COLO829 (cell line): ENCODE measurements at places on chromosomes 5 and 9.

- DNase-seq = no peak
Observed at GRCh38 chr5:61322738-61323725, 9.0 kb upstream of the ZSWIM6 start.

GRCh38 chr9:132487351-132487791 is 77.4 kb downstream of the CFAP77 start:
- DNase-seq = no peak

DNA sequence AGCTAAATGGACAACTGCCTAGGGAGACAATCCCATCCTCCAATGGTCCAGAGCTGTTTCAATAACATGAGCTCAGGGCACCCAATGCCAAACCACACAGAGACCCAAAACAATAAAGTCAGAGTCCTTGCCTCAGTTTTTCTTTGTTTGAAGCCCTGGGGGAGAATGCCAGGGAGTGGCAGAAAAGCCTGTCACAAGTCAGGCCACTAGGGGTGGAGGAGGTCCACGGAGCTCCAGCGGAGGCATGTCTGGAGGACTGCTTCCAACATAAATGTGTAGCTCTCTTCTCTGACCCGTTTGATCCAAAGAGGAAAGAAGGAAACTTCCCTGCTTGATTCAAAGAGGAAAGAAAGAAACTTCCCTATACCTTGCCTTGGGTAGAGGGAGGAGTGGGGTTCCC is 175.3 kb downstream of the HSPA4 start:
- DNase-seq = no peak

DNA sequence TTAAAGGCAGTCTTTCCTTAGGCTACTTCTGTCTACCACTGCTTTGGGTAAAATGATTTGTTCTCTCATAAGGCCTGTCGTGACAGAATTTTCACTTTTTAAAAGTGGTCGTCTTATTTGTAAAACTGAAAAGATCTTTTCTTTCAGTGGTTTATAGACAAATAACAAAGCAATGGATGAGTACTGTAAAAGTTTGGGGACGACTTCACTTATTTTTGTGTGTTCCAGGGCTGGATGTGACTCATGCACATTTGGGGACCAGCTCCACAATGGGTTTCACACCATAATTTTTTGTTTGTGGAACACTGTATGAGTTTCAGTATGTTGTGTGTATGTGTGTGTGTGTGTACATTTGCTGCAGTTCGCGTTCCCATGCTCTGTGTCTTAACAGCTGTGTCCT is 53.6 kb downstream of the ARHGAP26 start:
- DNase-seq = no peak

- no peak for DNase-seq
Observed at GRCh38 chr5:83313436-83313835, 158.1 kb upstream of the VCAN start.

DNA sequence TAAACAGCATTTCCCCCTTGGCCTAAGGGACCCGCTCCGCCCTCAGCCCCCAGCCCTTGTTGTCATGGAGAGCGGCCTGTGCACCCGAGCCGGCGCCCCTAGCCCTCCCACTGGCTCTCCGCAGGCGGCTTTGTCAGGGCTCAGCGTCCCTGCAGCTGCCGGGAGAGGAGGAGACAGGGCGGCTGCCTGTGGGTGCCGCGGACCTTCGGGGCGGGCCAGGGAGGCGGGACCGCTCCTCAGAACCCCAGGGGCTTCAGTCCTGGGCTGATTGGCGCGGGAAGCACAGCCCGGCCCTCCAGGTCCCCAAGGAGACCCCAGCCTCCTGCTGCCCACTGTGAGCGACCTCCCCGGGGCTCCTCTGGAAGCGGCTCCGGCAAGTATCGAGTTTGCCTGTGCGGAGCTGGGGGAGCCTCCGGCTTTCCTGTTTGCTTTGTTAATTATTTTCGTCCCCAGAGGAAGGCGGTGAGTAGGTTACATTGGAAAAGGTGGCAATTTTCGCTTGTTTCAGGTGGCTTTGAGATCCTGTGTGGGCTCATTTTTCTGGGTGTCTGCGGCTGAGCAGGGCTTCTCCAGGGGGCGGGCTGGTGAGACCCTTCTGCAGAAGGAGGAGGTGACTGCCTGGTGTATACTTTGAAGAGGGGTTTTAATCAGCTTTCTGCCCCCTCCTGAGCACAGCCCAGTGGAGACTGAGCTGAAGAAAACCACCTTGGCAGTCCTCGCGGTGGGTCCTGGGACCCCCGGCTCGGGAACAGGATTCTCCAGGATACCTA is at the start of gene FGD3:
Gene FGD3 (plus strand): TSS at position 256 of the 770 bp plus-strand sequence. CDS start 28,734 bp downstream, outside the sequence.
- DNase-seq = no peak

DNA sequence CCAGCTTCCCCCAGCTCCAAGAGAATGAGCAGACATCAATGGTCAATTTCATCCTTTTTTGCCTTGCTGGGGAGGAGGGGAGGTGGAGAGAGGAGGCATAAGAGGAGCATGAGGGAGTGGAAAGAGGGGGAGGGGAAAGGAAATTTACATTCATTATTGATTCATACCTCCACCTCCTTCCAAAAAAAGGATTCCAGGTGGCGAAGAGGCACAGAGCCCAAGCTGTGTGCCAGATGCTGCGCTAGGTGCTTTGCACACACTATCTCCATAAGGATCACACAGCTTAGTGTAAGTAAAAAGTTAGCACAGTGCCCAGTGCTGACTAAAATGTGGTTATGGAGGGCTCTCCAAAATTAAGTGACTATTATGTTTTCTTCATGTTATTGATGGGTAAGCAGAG is 11.0 kb downstream of the ASTN2 start:
- DNase-seq = no peak

DNA sequence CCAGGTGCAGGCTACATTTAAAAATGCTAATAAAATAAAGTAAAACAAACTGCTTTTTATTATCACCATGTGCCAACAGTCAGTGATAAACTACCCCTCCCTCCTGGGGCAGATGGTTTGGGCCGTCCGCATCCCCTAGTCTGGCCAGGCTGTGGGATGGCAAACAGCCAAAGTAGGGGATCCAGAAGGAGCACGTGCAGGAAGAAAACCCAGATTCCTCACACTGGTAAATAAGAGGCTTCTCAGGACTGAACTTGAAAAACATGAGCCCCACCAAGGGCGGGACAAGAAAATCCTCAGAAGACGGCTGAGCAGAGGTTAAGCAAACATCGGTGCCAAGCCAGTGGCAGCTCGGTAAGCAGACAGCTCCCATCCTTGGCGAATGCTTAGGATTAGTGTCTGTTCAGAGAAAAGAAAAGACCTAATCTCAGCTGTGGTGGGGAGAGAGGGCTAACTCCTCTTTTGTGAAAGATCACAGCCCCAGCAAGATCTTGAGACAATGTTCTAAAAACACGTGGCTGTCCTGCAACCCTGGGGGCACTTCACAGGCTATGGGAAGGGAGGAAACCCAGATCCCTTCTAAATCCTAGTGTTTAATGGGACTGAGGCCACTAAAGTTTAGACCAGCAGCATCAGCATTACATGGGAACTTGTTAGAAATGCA is 46.5 kb upstream of the GDNF start:
- no peak for DNase-seq

DNA sequence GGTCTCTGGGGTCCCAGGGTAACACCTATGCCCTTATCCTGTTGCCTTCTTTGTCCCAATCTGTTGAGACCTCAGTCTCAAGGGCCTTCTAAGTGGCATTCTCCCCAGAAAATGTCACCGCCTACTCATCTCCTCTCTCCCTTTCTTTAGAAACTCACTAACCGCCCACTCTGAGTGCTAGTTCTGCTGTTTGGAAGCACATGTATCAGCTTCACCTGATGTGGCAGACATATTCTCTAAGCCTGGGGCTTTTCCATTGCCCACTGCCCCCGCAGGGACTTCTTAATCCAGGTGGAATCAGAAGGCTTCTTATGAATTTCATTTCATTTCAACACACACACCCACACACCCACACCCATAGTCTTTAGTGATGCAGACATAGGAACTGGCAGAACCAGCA is 165.1 kb downstream of the ASTN2 start:
- DNase-seq = no peak

GRCh38 chr9:126806336-126806735 is 1.5 kb downstream of the ZBTB43 start:
- no peak for DNase-seq

DNA sequence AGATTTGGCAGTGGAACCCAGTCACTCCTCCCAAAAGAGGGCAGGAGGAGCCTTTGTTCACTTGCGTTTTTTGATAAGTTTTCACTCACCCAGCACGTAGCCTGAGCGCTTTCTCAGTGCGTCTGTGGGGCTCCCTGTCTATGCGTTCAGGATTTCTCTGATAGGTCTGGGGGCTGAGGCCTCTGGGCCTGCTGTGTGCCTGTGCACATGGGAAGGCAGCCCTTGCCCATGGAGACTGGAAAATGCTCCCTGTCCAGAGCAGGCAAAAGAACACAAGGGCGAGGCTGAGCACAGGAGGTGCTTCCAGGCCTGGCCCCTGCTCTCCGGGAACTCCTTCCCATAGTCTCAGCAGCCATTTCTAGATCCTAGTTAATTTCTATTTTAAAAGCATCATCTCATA is 249.9 kb downstream of the FSTL4 start:
- DNase-seq = no peak

DNA sequence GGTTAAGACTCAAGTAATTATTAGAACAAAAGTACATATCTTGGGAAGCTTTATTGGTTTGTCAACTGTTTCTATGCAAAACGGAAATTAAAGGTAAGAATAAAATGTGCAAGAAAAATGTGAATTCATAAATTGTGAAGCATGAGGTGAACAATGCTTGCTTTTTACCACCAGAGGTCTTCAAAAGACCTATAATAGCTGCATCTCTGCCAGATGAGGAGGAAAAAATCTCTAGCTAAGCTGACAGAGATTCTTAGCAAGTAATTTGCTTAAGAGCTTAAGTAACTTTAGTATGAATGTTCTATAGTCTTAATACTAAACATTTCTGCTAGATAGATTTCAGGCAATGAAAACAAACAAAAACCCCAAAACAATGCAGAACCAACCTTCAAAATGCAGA is 54.1 kb downstream of the MRPS30 start:
- peak; percentile 25 for DNase-seq

GRCh38 chr9:92661743-92662142 is 8.2 kb downstream of the IPPK start:
- no peak for DNase-seq

DNA sequence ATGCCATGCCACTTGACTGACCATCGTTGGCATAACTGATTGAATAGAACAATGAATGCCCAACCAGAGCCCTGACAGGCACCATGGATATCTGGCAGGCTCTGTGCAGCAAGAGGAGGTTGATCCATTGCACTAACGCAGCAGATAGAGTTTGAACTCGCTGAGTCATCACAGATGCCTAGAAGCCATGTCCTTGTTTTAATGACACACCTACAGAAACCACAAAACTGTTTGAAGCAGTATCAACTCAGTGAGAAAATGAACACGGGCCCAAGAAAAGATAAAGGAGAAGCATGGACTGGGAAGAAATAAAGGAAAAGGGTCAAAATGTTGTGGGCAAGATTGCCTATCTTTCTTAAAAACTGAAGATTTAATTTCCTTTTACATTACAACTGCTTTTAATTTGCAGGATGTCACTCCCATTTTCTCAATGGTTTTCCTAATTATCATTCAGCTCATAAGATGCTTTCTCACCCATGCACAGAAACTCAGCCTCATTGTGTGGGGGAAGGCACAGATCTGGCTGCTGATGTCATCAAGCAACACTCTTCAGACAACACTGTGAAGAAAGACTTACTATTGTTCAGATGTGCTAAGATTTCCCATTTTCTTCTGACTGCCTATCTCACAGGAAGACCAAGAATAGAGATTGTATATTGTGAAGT is 129.0 kb downstream of the PIK3R1 start:
- peak; percentile 40 for DNase-seq

DNA sequence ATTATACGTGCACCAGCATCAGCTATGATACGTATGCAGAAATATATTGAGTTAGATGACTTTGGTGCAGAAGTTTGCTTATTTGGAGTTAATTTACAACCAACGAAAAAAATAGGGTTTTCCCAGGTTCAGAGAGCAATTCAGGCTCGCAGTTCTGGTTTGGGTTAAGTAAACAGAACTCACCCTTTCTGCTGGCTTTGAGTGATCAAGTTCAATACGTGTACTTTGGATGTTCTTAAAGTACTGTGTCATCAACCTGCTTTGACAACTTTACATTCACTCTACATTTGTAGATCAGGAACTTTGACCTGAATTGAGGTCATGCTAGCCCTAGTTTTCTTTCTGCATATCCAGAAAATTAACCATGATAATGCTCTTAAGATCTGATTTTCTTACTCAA is 40.7 kb downstream of the ACOT12 start:
- DNase-seq = no peak

- no peak for DNase-seq
Observed at GRCh38 chr9:96553070-96553469, 66.6 kb downstream of the CDC14B start.

- DNase-seq = no peak
Observed at GRCh38 chr9:75824816-75825568, 65.5 kb upstream of the PCSK5 start.

DNA sequence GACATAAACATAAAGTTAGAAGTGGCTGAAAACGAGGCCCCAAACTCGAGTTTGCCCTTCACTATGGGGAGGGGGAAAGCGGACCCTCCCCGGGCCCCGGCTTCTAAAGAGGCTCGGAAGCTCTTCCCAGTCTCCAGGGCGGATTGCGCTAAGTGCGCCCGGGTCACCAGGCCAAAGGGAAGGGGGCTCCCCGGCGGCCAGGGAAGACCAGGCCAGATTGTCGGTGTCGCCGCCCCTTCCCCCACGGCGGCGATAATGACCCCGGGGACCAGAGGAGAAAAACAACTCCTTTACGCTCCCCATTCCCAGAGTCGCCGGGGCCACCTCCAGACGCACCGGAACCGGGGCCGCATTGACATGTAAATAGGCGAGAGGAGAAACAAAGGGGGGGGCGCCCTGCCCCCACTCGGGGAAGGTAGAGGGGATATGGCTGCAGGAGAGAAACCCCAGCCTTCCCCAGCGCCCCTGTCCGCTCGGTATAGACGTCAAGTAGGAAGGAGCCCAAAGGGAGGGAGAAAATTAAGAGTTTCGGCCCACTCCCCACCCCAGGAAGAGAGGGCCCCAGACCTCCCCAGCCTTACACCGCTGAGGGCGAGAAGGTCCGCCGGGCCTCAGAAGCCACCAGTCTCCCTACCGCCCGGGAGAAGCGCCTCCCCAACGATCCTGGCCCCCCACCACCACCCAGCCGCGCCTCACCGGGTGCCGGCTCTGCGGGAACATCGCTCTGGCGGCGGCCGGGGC is 1.7 kb downstream of the TLE1 start:
- DNase-seq = no peak

- no peak for DNase-seq
Observed at GRCh38 chr9:110751971-110752370, 83.4 kb downstream of the MUSK start.

DNA sequence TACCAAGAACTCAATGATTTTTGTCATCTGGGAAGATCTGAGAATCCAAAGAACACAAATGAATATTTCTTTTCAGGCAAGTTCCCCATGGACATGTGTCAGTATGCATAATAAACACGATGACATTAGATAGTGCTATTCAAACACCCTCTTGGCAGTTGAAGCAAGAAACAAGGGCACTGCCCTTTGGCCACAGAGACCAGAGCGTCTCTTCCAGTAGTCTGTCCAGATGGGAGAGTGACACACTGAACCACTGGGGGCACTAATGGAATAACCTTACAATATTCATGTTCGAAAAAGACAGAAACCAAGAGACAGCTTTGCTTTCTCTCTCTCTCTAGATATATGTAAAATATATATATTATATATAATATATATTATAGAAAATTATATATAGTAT is 301.9 kb downstream of the CTNND2 start:
- no peak for DNase-seq

GRCh38 chr5:178790371-178790770 is 59.9 kb upstream of the ZNF354A start:
- no peak for DNase-seq

GRCh38 chr5:10133830-10134229 is 115.9 kb downstream of the ATPSCKMT start:
- DNase-seq = no peak

- DNase-seq = no peak
Observed at GRCh38 chr9:97500263-97500662, 1.2 kb upstream of the TMOD1 start.
